AML-193 (cell line): ENCODE measurements at places on chromosomes 7 and 10.

DNA sequence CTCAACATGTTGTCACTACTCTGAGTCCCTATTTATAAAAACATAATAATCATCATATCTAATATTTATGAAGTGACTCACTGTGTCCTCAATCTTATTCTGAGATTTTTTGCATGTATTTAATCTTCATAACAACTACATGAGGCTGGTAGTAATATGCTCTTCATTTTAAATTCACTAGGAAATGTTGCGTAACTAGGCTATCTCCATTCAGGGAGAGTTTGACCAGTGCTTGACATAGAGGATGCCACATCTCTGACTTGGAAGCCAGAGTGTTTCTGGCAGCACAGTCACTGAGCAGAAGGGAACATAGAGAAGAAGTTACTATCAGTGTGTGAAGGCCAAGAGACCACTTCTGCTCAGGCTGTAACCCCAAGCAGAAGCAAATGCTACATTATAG, 88.9 kb downstream of the FAM13C start:
- no peak for DNase-seq

GRCh38 chr7:136947347-136947746, 78.9 kb downstream of the CHRM2 start:
- DNase-seq, result no peak

- DNase-seq, result no peak
Observed at GRCh38 chr10:5560817-5561703, 36.3 kb downstream of the CALML3 start.

GRCh38 chr10:90959826-90960225, 38.9 kb upstream of the ANKRD1 start:
- no peak for DNase-seq
